Vagina (tissue), 2 donors: ENCODE measurements at places on chromosomes 16 and 17.

DNA sequence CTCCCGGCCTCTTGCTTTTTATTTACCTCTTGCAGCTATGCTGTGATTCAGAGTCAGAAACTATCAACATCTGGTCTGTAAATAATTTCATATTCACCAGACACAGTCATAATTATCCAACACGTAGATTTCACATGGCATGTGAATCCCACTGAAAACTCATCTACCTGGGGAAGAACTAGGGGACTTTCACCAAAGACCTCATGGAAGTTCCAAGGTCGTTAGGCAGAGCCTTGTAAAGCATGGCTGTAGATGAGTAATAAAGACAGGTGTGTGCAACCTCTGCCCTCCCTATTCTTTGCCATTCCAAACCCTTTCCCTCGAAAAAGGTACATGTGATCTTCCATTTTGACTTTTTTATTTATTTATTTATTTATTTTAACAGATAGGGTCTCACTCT lies 1.9 kb upstream of the CHST5 start:
- no peak for DNase-seq

DNA sequence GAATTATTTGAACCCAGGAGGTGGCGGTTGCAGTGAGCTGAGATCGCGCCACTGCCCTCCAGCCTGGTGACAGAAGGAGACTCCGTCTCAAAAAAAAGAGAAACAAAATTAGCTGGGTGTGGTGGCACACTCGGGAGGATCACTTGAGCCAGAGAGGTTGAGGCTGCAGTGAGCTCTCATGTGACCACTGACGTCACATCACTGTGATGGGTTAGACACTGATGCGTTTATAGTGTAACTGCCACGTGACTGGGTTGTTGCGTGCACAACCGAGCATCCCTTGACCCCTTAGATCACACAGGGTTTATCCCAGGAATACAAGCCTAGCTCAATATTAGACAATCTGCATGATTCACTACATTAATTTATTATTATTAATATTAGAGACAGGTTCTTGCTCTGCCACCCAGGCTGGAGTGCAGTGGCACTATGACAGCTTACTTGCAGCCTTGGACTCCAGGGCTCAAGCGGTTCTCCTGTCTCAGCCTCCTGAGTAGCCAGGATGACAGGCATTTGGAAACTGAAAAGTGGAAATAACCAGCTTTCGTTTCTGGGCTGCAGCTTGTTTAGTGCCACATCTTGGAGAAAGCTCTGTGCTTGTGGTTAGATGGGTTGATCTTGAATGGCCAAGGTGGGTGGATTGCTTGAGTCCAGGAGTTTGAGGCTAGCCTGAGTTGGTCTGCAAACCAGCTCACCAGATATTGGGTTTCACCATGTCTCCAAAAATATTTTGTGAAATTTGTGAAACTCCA lies 26.4 kb upstream of the ABR start:
- DNase-seq, result no peak

DNA sequence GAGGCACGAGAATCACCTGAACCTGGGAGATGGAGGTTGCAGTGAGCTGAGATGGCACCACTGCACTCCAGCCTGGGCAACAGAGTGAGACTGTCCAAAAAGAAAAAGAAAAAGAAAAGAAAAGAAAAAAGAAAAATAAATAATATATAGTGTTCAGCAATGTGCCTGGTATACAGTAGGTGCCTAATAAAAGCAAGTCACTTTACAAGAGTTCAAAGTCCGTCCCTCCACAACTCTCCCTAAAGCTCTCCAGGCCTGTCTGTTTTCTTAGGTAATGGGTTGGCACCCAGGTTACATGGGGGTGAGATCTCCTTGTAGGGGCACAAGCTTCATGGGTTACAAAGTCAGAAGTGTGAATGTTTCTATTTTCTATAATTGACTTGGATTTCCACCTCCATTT lies 16.6 kb upstream of the ANKRD40CL start:
- no peak for DNase-seq

- DNase-seq, result no peak
Measured at GRCh38 chr16:73852561-73852960, 444.1 kb upstream of the PSMD7 start.

DNA sequence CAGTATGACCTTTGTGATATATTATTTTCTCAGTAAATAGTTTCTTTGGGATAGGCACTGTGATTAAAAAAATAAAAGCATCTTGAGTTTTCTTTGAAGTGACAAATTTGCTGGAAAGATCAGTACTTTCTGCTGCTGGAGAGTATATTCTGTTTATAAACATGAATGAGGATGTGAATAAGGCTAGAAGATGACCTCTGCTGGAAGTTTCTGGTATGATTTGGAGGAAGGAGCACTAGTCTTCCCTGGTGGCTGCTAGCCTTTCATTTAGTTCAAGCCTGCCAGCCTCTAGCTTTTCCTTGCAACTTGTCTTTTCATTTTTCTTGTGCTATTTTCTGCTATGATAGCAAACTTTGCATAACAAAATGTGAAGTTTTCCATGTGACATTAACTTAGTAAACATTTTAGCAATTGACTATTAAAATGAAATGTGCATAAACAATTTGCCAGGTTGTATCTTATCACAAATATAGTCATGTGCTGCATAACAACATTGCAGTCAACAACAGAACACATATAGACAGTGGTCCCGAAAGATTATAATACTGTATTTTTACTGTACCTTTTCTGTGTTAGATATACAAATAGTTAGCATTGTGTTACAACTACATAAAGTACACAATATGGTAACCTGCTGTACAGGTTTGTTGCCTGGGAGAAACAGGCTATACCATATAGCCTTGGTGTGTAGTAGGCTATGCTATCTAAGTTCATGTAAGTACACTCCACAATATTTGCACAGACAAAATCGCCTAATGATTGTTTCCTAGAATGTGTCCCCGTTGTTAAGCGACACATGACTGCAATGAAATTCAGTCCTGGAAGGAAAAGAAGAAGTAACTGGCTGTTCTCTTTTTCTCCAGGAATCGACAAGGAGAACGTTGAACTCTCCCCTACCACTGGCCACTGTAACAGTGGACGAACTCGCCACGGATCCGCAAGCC lies 18.1 kb upstream of the RAB11FIP4 start:
- DNase-seq, result no peak

DNA sequence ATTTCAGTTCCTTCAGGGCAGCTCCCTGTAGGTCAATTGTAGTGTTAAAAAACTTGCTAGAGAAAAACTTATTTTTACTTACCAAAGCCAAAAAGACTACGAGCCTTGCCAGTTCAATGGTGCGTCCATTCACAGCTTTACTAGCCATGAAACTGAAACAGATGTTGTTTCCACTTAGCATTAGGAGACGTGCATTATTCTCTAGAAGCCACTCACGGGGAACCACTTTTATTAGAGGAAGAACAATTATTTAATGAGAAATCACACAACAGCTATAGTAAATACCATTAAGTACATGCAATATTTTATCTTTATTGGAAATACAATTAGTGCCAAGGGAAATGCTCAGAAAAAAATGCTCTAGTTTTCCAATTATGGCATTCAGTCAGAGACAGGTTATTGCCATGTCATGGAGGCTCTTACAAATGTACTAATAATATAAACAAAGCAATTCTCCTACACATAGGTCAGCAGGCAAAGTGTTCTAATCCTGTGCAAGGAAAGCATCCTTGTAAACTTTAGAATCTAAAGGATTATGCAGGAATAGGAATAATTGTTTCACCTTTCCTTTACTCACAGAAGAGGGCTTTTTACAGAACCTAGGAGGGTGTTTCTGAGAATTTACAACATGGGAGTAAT lies 17.4 kb downstream of the LASP1NB start:
- DNase-seq, result no peak

- DNase-seq, result no peak
Measured at GRCh38 chr16:31502981-31503380, 5.2 kb downstream of the RUSF1 start.
